ENCODE measurements at places on chromosomes 16 and 17.

DNA sequence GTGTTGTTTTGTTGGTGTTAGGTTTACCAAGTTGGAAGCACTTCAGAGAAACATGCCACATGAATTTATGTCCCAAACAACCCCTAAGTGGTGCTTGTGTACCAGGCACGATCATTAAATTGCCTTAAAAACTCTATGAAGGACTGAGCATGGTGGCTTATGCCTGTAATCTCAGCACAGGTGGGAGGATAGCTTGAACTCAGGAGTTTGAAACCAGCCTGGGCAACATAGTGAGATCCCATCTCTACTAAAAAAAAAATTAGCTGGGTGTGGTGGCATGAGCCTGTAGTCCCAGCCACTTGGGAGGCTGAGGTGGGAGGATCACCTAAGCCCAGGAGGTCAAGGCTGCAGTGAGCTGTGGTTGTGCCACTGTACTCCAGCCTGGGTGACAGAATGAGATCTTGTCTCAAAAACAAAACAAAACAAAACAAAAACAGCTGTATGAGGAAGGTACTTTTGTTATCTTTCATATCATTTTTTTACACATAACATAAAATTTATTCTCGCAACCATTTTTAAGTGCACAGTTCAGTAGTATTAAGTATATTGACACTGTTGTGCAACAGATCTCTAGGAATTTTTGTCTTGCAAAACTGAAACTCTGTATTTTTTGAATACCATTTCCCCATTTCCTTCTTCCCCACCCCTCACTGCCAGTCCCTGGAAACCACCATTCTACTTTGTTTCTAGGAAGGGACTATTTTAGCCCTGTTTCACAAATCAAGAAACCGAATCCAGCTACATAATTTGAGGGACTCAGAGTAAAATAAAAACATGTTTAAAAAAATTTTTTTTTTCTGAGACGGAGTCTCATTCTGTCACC is 14.3 kb upstream of the RBBP6 start:
- no peak for DNase-seq

DNA sequence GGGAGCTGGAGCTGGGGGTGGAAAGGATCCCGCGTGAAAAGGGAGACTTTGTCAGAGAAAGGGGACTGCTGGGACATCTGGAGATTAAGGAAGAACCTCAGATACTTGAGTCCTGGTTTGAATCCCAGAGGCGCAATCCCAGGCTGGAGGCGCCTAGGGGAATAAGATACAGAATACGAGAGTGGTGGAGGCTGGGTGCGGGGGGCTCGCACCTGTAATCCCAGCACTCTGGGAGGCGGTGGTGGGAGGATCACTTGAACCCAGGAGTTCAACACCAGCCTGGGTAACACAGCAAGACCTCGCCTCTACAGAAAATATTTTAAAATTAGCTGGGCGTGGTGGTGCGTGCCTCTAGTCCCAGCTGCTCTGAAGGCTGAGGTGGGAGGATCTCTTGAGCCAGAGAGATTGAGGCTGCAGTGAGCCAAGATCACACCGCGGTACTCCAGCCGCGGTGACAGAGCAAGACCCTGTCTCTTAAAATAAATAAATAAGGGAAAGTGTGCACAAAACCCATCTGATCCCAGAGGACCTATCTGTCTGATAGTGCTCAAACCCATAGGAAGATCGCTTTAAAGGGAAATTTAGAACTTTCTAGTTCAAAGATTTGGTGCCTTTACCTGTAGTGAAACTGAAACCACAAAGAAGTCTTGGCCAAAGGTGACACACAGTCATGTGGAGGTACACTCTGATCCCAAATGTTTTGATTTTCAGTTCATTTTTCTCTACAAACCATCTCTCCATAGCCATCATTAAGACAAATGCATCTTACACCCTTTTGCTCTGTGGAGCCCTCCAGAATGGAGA is 617 bp upstream of the SCRN2 start:
- no peak for DNase-seq

DNA sequence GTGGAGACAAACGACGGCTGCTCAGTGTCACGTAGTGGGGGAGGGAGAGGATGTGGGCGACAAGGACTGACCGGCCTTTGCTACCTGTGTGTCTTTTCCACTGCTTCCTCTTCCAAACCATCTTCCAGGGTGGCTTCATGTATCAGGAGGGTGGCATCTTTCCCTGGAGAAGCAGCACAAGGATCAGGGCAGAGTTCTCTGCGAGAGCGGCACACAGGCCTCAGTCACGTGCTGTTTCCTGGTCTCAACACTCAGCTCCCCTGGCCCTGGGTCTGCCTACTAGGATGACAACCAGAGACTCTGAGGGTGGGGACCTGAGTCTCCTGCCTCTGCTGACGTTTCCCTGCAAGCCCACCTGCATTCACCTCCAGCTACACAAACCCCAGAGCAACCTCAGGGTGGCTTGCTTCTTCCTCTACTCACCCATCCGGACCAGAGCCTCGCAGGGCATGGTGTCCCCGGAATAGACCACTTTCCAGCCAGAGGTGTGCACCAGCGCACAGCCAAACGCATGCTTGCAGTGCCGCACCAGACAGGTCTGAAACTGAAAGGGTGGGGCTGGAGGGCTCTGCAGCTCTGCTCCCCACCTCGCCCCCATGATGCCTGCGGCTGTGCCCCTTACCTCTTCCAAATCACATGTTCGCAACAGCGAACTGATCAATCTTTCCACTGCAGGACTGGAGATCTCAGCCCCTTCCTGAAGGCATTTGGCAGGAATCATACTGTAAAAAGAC is 23.3 kb downstream of the ELAC2 start:
- no peak for DNase-seq

DNA sequence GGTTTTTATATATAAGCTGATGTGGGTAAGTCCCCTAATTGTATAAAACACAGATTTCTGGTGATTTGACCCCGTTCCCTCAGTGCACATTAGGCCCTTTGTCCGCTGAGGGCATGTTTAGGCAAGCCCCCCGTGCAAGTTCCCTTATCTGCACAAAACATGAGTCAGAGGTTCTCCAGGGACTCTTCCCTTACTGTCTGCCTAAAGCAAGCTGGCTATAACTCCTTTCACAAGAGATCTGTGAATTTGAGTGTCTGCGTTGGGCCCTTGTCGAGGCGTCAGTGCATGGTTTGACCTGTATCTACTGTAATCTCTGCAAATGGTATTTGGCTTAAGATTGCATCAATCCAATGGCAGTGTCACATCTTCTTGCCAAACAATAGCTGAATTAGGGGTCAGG is 712.8 kb downstream of the CDH8 start:
- DNase-seq: no peak

DNA sequence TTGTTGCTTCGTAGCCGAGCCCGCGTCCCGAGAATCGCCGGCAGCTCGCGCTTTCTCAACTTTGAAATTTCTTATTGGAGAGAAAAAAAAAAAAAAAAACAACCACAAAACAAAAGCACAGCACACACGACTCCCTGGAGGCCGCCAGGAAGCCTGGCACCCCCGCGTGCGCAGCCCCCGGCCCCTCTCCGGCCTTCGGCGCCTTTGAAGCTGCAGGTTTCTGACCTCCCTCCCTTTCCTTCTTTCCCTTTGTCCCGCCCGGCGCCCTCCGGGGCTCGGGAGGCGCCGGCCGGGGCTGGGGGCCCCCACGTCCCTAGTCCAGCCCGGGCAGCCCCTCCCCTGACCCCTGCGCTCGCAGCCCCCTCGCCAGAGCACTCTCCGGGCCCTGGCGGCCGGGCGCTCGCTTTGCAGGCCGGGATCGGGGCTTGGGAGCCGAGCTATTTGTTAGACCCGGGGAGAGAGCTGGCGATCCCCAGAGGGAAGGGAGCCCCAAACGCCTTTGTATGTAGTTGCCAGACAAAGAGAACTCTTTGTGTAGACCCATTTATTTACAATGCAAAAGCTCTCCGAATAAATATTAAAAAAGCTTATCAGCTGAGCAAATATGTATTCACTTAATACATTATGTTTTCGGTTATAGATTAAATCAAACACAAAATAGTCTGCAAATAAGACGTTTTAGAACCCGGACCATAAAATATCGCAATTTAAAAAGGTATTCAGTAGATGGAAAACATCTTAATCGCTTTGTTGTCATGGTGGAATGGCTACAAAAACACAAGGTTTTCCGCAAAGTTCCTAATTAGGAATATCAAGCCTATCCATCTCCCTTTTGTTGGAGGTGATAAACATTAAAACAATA is 2.3 kb downstream of the BAHCC1 start:
- no peak for DNase-seq
